ENCODE measurements at places on chromosomes 16 and 17.
A peak's percentile ranks its signal among the peaks of the same experiment; 100 is the strongest.

- no peak for DNase-seq
Observed at GRCh38 chr17:57669671-57670529, 75.2 kb downstream of the CCDC182 start.

GRCh38 chr16:57826706-57827625 lies 24.7 kb upstream of the KIFC3 start:
- no peak for DNase-seq

- no peak for DNase-seq
Observed at GRCh38 chr16:72959301-72959996, 88.5 kb downstream of the ZFHX3 start.

- no peak for DNase-seq
Observed at GRCh38 chr17:15048933-15049794, 216.0 kb downstream of the PMP22 start.

- no peak for DNase-seq
Observed at GRCh38 chr17:74133740-74134139, 69.7 kb upstream of the RPL38 start.

GRCh38 chr17:44913676-44914075 lies 1.6 kb downstream of the GFAP start:
- DNase-seq: no peak

DNA sequence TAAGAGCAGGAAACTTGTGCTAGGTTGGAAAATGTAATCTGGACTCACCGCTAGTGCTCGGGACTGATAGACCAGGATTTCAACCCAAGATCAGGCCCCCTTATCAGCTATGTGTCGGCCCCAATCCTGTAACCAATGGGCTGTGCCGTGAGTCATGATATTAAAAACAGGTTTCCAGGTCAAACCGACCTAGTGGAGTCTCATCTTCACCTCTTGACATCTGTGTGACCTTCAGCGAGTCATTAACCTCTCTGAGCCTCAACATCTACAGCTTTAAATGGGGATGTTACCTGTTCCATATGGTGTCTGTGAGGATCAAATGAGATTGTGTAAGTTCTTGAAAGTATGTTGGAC lies 512 bp downstream of the PMM2 start:
- no peak for DNase-seq

DNA sequence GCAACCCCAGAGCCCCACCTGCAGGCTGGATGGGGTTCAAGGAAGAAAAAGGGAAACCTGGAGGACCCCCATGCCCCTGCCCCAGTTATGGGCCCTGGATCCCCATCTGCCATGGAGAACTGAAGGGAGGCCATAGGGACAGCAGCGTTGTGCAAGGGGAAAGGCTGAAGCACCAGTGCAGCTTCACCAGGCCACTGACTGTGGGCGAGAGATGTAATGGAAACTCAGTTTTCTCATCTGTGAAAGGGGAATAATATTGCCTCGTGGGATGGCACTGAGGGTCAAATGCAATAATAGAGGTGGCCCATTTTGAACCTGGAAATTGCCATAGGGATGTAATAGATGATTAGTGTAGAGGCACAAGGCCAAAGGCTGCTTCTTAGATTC lies 9.9 kb upstream of the TSPOAP1 start:
- peak; percentile 68 for DNase-seq

GRCh38 chr16:3101841-3102470 lies 2.9 kb upstream of the ZSCAN10 start:
- peak; percentile 54 for DNase-seq

DNA sequence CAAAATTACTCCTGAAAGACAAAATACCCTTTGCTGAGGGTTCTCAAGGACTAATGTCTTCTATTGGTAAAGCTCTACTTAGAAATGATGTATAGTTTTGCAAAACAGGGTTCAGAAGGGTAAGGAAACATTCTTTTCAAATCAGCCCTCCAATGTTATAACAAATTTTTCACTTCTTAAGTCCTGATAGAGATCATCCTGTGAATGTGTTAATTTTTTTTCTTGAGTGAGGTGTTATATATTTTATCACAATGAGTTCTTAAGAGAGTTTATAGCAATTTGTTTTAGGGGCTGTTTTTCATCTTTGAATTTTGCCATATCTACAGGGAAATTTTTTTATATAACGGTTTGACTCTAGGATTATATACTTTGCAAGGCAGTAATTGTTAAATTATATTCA lies 29.5 kb downstream of the CYB5B start:
- no peak for DNase-seq

GRCh38 chr17:7317161-7317803 lies 2.1 kb upstream of the GPS2 start:
- no peak for DNase-seq

DNA sequence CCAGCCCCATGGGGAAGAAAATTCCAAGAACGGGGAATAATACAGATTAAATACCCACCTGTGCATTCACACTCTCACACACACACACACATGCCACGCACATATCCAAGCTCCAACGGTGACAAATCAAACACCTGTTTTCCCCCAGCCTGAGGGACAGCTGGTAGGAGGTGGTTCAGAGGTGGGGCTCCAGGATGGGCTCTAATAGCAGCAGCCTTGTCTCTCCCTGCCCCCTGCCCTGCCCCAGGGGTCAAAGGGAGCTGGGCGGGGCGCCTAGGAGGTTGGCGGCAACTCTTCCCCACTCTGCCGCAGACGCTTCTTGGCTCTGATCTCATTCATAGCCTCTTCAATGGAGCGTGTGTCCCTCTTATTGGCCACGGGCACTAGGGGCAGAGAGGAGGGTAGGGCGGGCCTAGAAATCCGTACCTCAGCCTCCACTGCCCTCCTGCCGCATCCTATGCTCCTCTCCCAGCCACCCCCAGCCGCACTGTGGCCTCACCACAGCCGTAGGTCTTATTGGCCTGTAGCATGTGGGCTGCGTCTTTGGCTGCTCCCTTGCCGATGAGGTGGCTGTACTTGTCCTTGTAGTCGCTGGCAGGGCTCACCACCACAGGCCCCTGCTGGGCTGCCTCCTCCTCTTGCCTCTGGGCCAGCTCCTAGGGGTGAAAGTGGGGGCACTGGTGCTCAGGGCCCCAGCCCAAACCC lies 8.2 kb downstream of the SPAG7 start:
- DNase-seq: no peak

DNA sequence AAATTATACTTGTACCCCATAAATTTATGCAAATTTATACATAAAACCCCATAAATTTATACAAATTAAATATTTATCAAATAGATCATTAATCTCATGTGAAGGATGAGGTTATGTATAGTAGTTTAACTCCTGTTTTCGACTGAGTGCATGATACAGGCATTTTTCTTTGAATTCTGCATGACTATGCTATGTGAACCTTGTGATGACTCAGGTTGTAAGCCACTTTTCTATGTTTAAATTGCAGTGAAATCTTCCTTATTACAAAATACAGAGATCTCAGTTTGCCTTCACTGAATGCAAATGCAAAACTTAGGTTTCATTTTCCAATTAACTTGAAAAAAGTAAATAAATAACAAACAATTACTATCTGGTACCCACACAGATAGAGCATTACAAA lies 843.7 kb downstream of the CDH11 start:
- DNase-seq: no peak

DNA sequence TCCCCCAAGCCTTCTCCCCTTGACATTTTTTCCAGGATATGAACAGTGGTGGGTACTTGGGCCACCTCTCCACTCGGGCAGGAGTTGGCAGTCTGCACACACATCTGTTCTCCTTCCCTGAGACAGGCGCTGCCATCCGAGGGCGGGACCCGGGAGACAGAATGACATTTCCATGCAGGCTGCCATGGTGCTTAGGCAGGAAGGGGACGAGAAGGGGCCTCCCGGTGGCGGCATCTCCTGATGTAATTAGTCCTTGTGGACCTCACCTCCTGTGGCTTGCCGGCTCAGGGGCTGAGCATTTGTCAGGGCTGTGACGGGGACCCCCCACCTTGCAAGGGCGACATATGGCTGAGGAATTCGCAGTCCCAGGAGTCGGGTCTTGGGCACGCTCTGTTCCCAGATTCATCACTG lies 197.2 kb downstream of the FOXL1 start:
- no peak for DNase-seq

DNA sequence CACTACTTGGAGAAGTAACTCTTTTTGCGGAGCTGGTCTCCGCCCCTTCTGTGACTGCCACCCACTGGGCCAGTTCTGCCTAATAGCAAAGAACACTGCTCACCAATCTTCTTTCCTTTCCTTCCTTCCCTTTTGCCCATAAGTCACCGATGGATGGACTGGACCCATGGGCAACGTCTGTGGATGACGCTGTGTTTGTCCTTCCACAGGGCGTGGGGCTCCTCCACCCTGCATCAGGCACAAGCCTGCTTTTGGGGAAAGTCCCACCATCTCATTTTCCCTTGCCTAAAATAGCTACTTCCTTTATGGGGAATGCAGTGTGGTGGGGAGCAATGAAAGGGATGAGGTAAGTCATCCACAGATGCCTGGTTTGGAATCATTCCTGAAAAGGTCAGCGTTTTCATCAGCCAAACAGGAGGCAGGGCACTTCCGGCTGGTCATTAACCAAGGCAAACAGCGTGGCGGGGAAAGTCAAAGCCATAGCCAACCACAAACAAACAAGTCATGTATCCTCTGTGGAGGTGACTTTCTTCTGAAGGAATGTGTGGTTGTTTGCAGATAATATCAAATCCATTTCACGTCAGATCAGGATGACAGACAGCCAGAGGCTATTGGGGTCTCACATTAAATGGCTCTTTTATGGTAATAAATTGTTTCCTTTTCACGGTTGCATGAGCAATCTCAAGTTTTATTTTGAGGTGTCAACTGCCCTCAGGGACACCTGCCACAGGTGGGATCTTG lies 30.7 kb upstream of the MED9 start:
- no peak for DNase-seq

- DNase-seq: no peak
Observed at GRCh38 chr17:61317779-61318178, 81.9 kb upstream of the TBX2 start.

GRCh38 chr17:29683481-29683880 lies 60.8 kb upstream of the CORO6 start:
- no peak for DNase-seq

- DNase-seq: peak; percentile 80
Observed at GRCh38 chr17:6831661-6832263, at the start of gene TEKT1. TEKT1 (minus strand) TSS chr17:6831729; CDS start chr17:6830376, 1,353 bp downstream.

- DNase-seq: no peak
Observed at GRCh38 chr17:74893936-74894671, 671 bp upstream of the FADS6 start.

GRCh38 chr16:65884018-65884417 lies 482.5 kb upstream of the CDH5 start:
- DNase-seq: no peak

- DNase-seq: no peak
Observed at GRCh38 chr17:37830151-37830993, 85.5 kb upstream of the HNF1B start.

DNA sequence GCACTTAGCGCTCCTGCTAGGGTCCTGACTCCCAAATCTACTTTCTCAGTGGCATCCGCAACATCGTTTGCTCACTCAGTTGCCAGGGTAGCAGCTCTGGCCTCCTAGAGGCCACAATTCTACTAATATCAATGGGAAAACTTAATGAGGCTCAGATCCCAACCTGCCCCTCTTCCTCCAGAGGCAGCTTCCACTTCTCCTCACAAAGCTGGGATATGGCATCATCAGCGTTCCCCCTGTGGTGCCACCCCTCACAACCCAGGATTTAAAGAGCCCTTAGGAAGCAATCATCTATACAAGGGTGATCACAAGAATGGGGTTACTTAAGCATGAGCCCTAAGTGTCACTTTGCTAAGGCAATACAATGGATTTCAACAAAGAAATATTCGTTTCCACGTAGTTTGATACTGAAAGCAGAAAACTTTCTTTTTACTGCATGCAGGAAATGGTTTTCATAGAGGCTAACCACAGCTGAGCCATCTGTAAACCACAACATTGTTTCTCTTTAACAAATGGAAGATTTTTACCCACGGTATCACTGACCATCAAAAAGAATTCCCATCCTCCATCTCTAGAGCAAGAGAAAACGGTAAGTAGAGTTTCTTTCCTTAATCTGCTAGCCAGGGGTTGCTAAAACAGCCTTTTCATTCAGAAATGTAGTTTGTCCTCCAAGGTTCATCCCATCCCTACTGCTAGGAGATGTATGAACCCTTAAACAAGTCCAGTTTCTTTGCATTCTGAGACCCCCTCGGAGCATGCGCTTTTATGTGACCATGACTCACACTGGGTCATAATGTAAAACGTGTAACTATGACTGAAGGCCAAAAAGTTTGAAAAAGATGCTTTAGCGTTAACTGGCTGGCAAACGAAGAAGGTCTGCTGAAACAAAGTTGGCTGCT lies 68.3 kb upstream of the BCAR1 start:
- peak; percentile 25 for DNase-seq

Data from activated CD4-positive, alpha-beta T cell treated with anti-CD3 and anti-CD28 coated beads for 36 hours (primary cell).